ENCODE measurements at places on chromosomes 11 and 22.

DNA sequence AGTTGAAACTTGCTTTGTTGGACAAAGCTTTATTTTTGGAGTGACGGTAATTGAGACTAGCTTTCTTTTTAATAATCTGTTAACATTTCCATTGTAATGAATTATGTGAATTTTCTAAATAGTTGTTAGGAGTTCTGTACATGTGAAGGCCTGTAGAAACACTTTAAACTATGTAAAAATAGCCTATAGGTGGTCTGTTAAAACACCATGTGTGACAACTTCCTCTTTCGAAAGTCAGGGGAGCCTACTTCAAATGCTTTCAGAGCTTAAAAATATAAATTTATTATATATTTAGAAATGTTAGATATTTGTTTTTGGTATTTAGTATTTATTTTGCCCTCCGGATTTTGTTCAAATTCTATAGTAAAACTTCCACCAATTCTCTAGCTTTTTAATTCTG lies 28.7 kb downstream of the DDIAS start:
- DNase-seq = no peak

DNA sequence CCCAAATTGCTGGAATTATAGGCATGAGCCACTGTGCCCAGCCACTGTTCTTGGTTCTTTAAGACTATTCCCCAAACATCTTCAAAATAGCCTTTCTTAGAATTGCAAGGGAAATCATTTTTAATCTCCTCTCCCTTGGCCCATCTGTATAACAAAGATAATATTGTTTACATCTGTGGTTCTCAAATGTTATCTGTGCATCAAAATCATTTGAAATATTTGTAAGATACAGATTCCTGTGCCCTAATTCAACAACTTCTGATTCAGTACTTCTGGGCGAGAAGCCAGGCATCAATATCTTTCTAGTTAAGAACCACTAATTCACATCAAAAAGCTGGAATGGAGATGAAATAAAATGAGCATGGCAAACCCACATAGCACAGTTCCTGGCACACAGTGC lies 83.0 kb downstream of the TMPRSS5 start:
- DNase-seq = no peak

- DNase-seq = no peak
These were observed 702.4 kb downstream of the NTM start for GRCh38 chr11:132072858-132073211.

DNA sequence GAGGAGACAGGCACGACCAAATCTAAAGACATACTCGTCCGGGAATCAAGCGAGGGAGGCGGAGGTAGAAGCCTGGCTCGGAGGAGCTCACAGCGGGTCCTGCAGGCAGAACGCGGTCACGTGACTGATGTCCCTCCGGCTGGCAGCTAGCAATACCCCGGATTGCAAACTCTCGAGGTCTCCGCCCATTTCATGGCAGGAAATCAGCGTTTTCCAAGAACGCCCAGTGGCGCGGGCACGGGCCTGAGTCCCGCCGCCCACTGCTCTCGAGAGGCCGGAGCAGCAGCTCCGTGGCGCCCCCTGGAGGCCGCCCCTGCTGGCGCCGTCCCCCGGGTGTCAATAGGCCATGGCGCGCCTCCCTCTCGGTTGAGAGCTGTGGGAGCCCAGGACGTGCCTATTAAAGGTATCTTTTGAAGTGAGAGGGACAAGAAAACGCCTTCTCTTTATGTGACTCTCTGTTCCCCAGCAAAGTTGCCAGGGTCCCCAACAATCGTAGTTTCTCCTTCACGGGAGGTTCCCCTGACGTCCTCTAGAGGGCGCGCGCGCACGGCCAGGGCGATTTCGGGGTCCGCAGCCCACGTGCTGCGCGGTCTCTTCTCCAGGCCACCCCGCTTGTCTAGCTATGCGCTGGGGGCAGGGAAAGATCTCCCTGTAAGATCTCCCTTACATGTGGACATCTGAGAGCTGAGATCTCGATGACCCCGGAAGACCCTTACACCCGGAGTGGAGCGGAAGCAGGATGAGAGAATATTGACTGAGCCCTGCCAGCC lies 37.3 kb upstream of the RBFOX2 start:
- peak; percentile 60 for DNase-seq

DNA sequence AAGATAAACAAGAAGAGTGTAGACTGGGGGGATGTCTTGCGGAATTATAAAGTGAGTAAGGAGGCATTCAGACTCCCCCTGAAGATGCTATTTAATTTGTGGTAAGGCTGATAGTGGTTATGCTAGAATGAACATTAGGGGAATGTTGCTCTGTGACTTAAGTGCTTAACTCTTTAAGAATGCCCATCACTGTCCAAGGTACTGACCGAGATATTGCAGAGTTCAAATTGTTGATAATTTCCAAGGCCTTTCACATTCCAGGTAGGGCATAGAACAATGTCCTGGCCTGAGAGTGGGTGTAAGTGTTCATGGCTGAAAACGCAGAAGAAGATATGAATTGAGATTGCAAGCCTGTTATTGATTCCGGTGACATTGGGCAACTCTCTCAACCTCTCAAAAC lies 90.3 kb upstream of the SEZ6L start:
- DNase-seq = no peak

DNA sequence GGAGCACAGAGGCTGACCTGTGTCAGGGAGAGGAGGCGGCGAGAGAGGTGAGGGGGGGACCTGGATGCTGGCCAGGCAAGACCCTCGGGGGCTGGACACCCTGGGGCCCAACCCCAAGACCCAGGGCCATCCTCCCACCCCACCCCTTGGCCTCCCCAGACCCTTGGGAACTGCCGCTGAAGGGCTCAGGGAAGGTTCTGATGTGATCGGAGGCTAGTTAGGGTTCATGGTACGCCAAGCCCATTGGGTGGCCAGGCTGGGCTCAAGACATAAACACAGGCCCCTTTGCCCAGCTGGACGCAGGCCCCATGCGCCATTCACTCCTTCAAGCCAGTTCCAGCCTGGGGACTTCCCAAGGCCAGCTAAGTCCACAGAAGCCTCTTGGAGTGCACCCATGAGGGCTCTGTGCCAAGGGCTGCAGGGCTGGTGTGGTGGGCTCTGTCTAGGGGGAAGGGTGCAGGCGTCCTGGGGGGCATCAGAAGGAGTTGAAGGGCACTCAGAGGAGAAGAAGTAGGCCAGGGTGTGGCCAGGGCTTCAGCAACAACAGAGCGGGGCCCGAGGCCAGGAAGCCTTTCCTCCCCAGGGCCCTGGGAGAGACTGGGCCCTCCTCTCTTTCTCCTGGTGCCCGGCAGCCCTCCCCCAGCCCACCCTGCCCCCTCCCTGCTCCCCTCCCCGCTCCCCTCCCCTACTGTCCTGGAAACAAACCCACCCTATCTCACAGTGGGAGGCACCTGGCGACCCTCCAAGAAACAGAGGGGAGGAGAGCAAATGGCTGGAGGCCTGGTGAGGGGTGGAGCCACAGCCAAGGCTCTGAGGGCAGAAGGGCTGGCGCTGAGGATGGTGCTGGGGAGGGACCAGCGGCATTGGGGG lies 12.9 kb downstream of the TSPAN32 start:
- DNase-seq = no peak

GRCh38 chr11:104464691-104465090 lies 300.7 kb upstream of the PDGFD start:
- no peak for DNase-seq

DNA sequence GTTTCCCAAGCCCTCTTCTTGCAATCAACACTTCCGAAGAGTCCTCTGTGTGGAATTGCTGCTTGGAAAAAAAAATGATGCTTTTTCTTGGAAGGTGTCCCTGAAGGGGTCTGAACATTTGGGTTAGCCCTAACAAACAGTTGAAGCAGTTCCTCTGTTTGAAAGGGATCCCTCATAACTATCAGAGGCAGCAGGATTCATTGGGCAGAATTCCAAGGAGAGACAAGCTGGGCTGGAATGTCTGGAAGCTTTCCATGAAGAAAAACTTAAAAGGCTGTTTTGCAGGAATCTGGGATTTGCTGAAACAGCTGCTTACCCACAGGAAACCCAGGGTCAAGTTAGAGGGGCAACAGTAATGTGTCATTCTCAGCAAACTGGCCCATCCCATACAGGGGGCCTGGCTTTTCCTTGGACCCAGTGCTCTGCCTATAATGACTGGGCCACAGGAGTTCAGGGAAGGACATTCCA lies 3.1 kb downstream of the CSNK2A3 start:
- DNase-seq = no peak

DNA sequence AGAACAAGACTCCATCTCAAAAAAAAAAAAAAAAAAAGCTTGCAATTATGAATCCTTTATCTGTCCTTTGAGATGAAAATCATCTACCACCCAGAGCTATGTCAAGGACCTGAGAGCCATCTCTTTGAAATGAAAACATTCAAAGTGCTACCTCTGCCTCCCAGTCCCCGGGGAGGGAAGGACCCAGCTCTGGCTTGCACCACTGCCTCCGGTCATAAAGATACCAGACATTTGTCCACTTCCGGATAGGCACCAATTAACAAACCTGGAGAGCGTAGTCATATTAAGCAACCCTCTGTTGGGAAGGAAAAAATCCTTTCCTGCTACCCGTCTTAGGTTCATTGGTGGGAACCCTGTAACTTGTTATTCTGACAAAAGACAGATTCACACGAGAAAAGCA lies 98.6 kb downstream of the ARHGAP8 start:
- no peak for DNase-seq

GRCh38 chr22:18115906-18116371 lies 5.3 kb downstream of the TUBA8 start:
- DNase-seq = no peak

DNA sequence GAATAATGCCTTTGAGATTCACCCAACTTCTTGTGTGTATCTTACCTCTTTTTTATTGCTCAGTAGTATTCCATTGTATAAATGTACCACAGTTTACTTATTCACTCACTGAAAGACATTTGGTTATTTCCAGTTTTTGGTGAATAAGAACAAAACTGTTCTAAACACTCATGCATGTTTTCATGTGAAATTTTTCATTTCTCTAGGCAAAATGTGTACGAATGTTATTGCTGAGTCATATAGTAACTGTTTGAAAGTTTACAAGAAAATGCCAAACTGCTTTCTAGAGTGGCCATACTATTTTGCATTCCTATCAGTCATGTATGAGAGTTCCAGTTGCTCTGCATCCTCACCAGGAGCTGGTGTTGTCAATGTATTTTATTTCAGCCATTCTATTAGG lies 8.8 kb upstream of the EMSY start:
- DNase-seq = no peak

GRCh38 chr11:131982154-131982553 lies 611.7 kb downstream of the NTM start:
- no peak for DNase-seq

- no peak for DNase-seq
These were observed 126.1 kb downstream of the PGR start for GRCh38 chr11:101003468-101003867.

DNA sequence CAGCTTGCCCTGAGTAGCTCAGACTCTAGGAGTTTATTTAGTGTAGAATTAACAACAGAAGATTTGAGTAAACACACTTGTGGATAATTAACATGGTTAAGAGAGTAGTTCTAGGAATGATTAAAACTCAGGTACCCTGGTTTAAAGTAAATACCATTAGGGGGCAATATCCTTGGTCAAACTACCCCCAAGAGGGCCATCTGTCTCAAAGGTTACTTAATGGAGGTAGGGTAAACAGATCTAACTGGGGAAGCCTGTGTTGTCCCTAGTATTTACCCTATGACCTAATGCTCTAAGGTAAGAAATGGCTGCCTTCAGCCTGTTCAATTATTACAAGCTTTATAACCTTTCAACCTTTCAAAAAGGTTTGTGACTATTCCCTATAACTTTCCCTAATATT lies 10.6 kb upstream of the GLYATL1 start:
- no peak for DNase-seq
